Posterior cingulate gyrus (tissue), 11 donors: ENCODE measurements at places on chromosomes 16 and 17.

- no peak for DNase-seq
Measured at GRCh38 chr17:65030618-65031017, 25.9 kb downstream of the GNA13 start.

GRCh38 chr17:63998721-63999679, 849 bp downstream of the PRR29 start:
- no peak for DNase-seq

- DNase-seq = no peak
Measured at GRCh38 chr17:81295676-81296381, 722 bp upstream of the SLC38A10 start.

GRCh38 chr17:48488548-48489106, 42.2 kb downstream of the HOXB1 start:
- no peak for DNase-seq

- no peak for DNase-seq
Measured at GRCh38 chr16:14434860-14435259, 195.2 kb downstream of the PARN start.

DNA sequence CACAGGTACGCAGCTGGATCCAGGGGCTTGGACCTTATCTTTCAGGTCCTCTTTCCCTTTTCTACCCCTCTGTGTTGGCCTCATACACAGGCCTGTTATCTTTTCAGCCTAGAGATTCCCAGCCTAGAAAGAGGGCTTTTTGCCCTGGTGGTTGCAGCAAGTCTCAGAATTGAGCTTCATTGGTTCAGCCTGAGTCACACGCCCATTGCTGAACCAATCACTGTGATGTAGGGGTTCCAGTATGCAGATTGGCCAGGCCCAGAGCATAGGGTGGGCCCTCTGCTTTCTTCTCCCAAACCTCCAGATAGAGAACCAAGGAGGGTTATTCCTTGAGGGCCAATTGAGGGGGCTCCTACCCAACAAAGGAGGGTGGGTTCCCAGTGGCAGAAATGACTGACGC, 32.8 kb downstream of the GPT2 start:
- no peak for DNase-seq

GRCh38 chr16:272633-273546, 2.9 kb downstream of the RGS11 start:
- no peak for DNase-seq

- DNase-seq = no peak
Measured at GRCh38 chr17:59367657-59368045, 36.2 kb downstream of the YPEL2 start.

DNA sequence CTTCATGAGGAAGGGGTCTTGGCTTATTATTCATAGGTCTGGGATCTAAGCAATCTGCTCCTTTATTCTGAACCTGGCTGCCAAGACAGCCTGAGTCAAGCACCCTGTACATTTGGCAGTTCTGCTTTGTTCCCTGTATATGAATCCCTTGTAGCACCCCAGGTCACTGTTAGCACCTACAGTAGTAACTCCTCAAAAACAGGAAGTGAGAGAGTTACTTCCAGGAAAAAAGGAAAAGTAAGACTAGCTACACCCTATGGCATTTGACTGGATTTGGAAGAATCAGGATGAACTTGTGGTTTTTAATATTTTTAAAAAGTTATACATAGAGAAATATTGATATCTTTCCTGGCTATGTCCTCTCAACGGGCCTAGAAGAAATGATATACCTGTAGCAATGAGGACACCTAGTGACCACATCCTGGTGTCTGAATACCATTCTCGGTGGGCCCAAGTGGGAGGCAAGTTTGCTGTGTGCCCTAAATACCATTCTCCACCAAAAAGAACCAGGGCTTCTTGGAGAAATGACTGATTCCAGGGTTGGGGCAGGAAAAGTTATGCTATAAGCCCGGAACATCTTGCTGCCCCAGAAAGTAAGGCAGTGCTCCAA, 9.9 kb downstream of the ANKRD40 start:
- no peak for DNase-seq

- no peak for DNase-seq
Measured at GRCh38 chr16:31092330-31092729, 2.3 kb downstream of the VKORC1 start.

GRCh38 chr16:566475-567372, at the start of gene NHLRC4:
Gene NHLRC4 (plus strand): TSS chr16:567005. CDS start chr16:568048, 1,043 bp downstream.
- no peak for DNase-seq

DNA sequence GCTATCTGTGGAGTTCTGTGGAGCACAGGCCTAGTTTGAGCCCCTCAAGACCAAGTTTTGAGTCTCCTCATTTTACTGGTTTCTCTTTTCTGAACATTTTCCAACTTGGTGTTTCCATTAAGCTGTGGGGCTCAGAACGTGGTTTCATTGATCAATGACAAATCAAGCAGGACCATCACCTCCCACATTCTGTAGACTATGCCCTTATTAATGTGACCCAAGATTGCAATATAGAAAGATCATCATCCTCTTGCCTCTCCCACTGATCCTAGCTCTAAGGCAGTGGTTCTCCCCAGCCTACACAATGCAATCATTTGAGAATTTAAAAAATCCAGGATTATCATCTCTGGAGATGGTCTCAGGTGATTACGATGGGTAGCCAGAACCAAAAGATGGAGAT, 15.8 kb upstream of the OSGIN1 start:
- no peak for DNase-seq

- no peak for DNase-seq
Measured at GRCh38 chr17:58231641-58232040, 6.7 kb upstream of the LPO start.

- no peak for DNase-seq
Measured at GRCh38 chr16:87728026-87728425, 37.8 kb downstream of the KLHDC4 start.

DNA sequence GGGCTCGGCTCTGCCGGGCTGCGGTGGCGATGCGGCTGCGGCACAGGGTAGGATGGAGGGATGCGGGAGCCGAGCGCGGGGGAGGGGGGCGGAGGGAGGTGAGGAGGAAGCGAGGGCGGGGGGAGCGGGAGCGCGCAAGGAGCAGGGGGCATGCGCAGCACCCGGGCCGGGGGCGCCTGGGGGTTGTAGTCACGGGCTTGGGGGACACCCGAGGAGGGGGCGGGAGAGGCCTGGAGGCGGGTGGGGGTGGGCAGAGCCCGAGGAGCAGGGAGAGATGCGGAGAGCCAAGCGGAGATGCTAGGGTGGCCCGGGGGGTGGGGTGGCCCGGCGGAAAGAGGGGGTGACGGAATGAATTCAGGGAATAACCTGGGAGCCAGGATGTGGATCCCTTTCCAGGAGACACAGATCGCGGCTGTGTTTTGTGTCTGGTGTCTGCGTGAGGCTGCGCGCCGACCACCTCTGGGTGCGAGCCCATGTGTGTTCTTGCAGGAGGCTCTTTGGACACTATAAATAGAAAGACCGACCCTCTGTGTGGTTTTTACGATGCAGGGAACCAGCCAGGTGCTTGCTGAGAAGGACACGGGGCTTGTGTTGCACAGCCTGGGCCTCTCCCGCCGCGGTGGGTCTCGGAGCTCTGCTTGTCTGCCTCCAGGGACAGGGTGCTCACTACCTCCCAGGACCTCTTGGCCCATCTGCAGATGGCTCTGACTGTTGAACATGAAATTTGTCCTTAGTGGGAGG, at the start of gene STX1B:
TSS of gene STX1B (minus strand) at position 54 of the 741 bp plus-strand sequence. CDS start 242 bp downstream, outside the sequence.
- peak; percentile 78 for DNase-seq

DNA sequence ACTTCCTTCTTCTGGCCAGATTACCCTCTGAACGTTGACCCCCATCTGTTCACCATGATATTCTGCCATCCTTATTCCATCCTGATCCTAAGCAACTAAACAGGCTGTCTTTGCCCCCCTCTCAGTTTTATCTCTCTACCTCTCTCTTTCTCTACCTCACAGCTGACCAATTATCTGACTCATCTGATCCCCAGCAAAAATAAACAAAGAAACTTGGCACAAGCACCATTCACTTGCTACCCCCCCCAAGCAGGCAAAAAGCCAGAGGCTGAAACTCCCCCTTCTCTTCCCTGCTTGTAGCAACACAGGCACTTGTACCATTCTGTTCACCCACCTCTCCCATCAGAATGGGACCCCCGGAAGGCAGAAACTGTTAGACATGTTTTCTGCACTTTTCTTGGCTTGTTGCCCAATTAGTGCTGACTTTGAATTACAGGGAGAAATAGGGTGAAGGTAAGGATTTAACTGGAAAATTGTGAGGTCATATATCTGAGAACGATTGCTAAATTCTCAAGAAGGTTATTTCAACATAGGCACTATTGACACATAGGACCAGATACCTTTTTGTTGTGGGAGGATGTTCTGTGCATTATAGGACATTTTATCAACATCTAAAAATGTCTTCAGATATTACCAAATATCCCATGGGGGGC, 163.2 kb downstream of the TOX3 start:
- no peak for DNase-seq

- no peak for DNase-seq
Measured at GRCh38 chr16:648071-648780, 939 bp upstream of the WDR90 start.

GRCh38 chr16:20129375-20129774, 55.7 kb upstream of the GPR139 start:
- no peak for DNase-seq

- DNase-seq = peak; percentile 92
Measured at GRCh38 chr16:21083729-21084268, 66.8 kb downstream of the DNAH3 start.

GRCh38 chr16:55330781-55331647, 7.0 kb downstream of the IRX6 start:
- DNase-seq = no peak

DNA sequence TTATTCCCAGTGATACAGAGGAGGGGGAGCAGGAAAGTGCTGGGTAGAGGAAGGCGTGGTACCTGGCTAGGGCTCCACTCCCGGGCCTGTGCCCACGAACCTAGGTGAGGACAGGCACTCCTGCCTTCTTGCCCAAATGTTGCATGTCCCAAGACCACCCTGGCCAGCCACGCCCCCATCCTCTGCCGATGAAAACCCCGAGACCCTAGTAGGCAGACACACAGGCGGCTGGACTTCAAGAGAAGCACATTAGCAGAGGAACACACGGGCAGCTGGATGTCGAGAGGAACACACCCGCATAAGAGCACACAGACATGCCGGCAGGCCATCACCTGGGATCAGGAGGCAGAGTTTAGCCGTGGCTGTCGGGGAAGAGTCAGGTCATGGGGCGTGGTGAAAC, 1386.5 kb upstream of the GOT2 start:
- DNase-seq = no peak

DNA sequence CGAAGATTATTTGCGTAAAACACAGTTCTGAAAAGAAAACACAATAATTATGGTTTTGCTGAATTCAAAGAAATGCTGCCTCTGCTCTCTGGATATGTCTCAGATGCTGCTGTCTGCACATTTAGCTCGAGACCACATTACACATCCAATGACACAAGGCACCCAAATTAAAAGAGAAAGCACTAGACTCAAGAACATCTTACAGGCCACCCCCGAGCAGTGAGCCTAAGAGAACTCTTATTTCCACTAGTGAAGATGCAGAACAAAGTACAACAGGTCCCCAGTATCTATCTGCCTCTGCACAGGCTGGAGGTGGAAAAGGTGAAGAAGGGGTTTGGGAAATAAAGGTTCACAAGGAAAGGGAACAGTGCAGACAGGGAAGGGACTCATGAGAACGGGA, 33.5 kb downstream of the GRB2 start:
- DNase-seq = no peak

DNA sequence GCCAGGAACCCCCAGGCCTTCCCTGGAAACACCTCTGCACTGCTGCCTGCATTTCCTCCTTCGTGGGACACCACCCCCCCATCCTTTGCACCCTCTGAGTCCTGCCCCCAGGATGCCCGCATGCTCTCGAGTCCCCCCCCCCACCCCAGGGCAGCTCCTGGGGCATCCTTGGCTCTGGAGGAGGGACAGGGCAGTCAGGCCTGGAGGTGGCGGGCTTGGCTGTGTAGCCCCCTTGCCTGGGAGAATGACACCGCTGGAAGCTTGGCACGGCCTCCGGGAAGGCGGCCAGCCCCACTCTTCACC, 98.9 kb upstream of the GSE1 start:
- no peak for DNase-seq

- no peak for DNase-seq
Measured at GRCh38 chr16:67708368-67708771, 10.7 kb downstream of the GFOD2 start.

DNA sequence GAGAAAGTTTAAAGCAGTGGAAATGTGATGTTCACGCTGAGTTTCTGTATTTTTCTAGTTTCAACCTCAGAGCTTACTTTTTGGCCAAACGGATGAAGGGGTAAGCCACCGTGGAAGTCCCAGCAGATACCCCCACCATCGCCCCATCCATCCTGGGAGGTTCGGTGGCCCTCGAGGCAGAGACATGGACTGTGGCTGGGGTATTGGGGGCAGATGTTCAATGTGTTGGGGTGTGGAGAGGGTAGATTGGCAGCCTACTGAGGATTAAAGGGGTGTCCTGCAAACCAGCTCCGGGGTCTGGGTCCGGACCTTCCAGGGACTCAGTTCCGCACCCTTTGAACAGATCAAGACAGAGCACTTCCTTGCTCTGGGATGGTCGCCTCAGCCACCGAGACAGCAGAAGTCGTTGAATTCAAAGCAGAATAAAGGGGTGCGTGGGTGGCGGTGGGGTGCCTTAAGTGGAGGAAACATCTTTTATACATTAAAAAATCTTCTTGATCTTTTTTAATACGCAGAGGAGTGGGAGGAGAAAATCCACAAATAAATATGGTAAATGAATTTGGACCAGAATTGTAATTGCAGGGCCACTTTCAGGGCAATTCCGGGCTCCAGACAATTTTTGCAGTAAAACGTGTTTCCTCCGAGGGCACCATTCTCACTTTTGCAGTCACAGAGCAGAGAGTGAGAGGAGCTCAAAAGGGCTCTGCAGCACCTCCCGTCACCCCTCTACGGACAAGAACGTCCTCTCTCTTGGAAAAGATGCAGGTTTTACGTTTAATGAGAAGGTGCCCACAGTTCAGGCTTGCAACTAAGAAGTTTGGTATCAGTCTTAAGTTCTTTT, 8.2 kb upstream of the CBX8 start:
- no peak for DNase-seq

DNA sequence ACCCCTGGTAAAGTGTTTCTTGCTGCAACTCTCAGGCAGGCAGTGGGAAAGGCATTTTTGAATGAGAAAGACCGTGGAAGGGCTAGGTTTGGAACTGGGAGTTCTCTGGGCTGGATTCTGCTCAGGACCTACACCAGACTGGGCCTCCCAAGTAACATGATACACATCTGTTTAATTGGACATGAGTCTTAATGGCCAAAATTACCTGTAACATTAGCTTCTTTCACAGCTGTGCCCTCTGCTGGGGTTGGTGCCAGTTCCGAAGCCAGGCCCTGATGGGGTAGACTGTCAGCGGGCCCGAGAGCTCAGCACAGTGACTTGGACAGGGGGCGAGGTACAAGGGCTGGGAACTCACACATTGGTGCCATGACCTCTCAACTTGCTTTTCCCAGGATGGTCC, 118.9 kb upstream of the IRX3 start:
- no peak for DNase-seq

DNA sequence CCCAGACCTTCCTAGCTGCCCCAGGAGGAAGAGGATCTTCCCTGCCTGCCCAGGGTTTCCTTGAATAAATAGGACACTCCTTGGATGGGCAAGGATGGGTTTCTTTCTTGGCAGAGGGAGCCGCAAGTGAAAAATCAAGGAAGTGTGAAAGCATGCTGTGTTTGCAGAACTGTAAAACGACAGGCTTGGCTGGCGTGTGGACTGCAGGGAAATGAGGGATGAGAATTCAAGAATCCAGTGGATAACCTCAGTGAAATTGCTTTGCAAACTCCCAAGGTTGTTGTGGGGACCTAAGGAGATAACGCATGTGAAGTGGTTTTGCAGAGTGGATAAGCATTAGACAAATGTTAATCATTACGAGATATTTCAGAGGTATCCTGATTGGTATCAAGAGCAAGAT, 20.4 kb downstream of the GPR139 start:
- DNase-seq = no peak
